Mesendoderm (in vitro differentiated cells): ENCODE measurements at places on chromosomes 7 and 10.

GRCh38 chr10:35379226-35380137 lies 43.2 kb downstream of the CCNY start:
- DNase-seq = peak; percentile 88

- DNase-seq = no peak
These were observed 735 bp downstream of the ZNF394 start for GRCh38 chr7:99499371-99499720.

GRCh38 chr10:118763202-118763988 lies 8.6 kb upstream of the CACUL1 start:
- DNase-seq = no peak

- DNase-seq = no peak
These were observed 518.9 kb downstream of the KCNMA1 start for GRCh38 chr10:77118603-77119282.

GRCh38 chr10:13921941-13922340 lies 335.2 kb downstream of the PRPF18 start:
- no peak for DNase-seq

- no peak for DNase-seq
These were observed 91.2 kb upstream of the PLPP4 start for GRCh38 chr10:120365872-120366271.

DNA sequence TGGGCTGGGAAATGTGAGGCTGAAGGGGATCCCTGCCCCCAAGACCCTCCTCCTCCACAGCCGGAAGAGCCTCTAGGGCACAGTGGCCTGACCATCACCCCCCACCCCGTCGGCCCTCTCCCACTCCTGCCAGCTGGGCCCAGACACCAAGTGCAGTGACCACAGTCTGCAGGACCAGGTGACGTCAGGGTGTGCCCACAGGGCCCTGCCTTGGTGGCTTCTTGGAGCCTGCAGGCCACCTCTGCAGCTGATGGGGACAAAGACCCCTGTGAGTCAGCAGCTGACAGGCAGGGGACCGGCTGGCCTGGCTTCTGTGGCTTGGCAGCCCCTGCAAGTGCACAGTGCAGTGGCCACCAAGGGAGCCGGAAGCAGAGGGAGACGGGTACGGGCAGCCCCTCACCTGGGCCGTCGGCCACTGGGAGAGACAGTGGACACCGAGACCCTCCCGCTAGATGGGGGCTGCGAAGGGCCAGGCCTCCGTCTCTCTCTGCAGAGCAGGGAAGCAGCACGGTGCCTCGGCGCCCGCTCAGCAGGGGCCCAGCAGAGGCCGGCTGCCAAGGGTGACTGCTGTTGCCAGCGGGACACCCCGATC lies 274.6 kb downstream of the ELFN1 start:
- no peak for DNase-seq

DNA sequence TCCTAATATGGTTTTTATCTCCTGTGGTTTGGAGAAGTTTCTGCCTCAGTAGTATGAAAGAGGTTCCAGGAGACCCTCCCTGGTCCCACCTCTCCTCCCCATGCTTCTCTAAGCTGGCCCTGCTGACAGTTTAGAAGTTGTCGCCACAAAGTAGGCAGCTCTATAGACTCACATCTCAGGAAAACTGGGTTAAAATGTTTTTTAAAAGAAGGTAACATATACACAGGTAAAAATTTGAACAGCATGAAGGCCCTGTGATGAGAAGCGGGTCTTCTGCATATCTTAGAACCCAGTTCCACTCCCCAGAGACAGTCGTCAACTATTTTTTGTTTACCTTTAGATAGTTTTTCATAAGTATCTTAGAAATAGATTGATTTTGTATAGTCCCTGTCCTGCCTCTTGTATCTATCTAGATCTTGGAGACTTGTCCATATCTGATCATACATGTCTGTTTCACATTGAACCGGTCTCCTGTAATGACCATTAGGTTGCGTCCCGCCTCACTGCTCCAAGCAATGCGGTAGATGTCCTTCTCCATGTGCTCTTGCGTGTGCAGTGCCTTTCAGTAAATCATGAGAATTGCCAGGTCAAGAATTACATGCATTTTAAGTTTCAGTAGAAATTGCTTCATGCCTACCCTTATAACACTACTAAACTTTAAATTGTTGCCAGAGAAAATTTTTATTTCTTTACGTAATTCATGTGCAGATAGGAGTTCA lies 2.2 kb downstream of the DUSP5 start:
- no peak for DNase-seq

DNA sequence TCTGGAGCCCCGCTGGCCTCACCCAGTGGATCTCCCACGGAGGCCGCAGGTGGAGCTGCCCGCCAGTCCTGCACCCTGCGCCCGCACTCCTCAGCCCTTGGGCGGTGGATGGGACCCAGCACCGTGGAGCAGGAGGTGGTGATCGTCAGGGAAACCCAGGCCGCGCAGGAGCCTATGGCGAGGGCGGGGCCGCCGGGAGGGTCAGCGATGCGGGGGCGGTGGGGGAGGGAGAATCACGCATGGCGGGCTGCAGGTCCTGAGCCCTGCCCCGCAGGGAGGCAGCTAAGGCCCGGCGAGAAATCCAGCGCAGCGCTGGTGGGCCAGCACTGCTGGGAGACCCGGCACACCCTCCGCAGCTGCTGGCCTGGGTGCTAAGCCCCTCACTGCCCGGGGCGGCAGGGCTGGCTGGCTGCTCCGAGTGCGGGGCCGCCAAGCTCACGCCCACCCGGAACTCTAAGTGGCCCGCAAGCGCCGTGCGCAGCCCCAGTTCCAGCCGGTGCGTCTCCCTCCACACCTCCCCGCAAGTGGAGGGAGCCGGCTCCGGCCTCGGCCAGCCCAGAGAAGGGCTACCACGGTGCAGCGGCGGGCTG lies 524.8 kb upstream of the TPK1 start:
- DNase-seq = no peak

- peak; percentile 86 for DNase-seq
These were observed 35.4 kb downstream of the DRGX start for GRCh38 chr10:49360271-49361177.

- no peak for DNase-seq
These were observed 168.4 kb upstream of the ASAH2 start for GRCh38 chr10:50419756-50420155.

DNA sequence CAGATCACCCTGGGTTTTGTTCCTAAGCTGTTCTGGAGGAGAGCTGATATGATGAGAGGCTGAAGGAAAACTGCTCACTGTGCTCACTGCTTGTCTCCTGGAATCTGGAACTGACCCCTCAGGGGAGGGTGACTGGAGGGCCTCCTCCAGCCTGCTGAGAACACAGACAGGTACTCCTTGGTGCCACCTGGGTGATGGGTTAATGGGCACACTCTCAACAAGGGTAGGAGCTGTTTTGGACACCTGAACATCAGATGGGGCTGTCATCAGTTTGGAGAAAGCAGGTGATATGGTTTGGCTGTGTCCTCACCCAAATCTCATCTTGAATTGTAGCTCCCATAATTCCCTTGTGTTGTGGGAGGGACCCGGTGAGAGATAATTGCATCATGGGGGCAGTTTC lies 58.1 kb upstream of the SORCS3 start:
- no peak for DNase-seq

- no peak for DNase-seq
These were observed 4.3 kb upstream of the CALU start for GRCh38 chr7:128734890-128735289.

GRCh38 chr7:74101061-74101681 lies 17.6 kb downstream of the LIMK1 start:
- DNase-seq = no peak

DNA sequence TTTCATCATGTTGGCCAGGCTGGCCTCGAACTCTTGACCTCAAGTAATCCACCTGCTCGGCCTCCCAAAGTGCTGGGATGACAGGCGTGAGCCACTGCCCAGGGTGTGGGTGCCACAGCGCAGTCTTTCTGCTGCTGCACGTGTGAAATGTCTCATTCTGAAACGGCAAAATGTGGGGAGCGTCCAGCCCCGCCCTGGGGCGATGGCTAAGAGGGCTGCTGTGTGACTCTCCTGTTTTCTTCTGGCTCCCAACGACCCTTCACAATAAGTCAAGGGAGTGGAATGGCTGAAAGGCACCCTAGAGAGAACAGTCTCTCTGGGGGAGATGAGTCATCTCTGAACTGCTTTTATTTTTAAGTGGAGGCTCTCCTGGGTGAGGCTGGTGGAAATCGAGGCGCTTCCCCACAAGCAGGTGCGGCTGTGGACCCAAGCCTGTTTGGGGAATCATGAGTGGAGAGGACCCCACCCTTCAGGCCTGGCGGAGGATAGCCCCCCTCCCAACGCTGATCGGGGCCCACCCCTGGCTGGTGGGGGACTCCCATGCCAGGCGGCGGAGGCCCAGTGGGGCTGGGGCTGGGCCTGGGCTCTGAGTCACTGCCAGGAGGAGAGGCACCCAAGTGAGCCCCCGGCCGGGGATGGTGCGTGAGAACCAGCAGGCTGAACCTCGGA lies 18.0 kb downstream of the ADAP1 start:
- DNase-seq = peak; percentile 50

- no peak for DNase-seq
These were observed 1006.6 kb upstream of the LRRN3 start for GRCh38 chr7:110084181-110084807.

DNA sequence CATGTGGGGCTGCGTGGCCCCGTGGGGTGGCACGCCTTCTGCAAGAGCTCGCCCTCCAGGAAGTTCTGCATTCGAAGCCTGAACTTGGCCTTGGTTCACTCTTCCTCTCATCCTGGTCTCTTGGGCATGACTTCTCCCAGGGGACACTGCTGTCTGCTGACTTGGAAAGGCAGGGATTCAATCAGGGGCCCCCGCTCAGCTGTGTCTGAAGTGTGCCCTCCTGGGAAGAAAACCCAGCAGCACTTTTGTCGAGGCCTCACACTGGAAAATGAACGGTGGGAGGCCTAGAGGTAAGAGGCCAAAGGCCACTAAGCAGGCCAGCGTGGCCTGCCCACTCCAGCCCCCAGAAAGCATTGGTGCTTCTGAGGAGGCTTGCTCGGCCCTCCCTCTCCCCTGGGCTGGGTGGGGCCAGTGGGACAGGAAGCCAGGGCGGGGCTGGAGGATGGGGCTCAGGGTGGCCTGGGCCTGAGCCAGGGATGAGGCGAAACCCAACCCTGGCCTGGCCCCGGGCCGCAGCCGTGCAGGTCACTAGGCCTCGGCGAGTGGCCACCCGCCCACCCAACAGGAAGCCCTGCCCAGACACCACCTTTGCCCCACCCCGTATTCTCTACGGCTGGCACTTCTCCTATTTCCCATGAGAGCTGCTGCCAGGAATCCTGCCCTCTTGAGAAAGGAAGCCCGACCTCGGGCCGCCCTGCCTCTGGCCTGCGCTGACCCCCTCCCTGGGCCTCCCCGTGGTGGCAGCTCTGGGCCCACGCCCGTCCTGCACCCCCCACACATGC lies 81.1 kb downstream of the ZMIZ1 start:
- DNase-seq = peak; percentile 72

GRCh38 chr10:50605269-50605950 lies 18.3 kb downstream of the SGMS1 start:
- no peak for DNase-seq

DNA sequence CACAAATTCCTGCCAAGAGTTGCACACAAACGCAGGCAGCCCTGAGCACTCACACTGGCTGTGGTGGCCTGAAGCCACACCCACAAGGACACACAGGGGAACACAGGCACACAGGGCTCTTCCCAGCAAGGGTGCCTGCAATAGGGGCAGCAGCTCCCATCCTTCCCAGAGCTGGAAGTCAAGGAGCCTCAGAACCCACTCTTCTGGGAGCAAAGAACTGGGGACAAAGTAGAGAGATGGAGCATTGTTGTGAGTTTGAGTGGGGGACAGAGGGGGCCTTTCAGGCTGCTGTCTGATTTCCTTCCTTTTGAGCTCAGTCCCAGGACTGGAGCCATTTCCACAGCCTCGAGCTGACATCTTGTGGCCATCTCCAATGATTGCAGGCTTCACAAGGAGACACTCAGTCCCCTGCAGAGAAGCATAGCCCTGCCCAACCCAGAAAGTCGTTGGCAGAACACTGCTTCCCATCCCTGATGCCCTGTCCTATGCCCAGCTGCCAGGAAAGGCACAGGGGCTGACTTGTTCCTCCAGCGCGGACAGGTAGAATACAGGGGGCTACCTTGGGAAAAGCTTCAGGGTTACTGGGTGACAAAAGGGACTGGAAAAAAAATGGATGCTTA lies 34.4 kb upstream of the SLF2 start:
- peak; percentile 86 for DNase-seq

DNA sequence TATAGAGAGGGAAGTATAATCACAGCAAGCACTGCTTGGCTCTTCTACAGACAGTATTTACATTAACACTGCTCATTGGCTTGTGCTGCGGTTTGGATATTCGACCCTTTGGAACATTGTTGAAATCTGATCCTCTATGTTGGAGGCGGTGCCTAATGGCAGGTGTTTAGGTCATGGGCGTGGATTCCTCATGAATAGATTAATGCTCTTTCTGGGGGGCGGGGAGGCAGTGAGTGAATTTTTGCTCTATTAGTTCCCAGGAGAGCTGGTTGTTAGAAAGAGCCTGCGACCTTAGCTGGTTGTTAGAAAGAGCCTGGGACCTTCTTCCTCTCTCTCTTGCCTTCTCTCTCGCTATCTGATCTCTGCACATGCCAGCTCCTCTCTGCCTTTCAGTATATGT lies 77.3 kb upstream of the SVIL start:
- peak; percentile 74 for DNase-seq

DNA sequence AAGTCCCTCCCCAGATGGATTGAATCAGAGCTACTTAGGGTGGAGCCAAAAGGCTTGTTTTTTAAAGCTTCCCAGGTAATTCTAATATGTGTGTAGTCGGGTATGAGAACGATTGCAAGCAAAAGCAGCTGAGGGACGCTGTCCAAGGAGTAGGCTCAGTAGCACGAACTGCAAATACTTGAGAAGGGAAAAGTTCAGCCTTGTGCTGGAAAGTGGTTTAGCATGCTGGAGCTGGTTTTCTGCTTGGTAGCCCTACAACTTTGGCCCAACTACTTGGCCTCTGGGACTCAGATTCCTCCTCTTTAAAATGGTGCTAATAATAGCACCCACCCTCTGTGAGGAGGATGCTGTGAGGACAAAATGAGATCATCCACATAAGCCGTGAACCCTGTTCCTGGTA lies 76.2 kb downstream of the AHR start:
- peak; percentile 34 for DNase-seq

- DNase-seq = peak; percentile 55
These were observed 111.9 kb upstream of the RHEB start for GRCh38 chr7:151631570-151631952.

- DNase-seq = no peak
These were observed 296.6 kb downstream of the PLXNA4 start for GRCh38 chr7:132279718-132280117.

DNA sequence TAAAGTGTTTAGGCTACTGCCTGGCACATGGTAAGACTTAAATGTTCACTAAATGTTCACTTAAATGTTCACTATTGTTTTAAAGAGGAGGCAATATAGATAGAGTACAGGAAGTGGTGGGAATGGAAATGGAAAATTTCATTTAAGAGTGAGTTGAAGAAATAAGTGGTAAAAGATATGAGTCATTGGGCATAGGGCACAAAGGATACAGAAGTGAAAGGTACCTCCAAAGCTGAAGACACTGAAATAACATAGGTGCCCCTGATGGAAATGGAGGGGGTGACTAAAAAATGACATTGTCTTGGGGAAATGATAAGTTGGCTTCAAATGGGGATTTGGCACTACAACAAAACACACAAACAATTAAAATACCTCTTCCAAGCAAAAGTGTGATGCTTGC lies 5.2 kb upstream of the FRA10AC1 start:
- DNase-seq = no peak
